ENCODE measurements at places on chromosomes 11 and 22.

DNA sequence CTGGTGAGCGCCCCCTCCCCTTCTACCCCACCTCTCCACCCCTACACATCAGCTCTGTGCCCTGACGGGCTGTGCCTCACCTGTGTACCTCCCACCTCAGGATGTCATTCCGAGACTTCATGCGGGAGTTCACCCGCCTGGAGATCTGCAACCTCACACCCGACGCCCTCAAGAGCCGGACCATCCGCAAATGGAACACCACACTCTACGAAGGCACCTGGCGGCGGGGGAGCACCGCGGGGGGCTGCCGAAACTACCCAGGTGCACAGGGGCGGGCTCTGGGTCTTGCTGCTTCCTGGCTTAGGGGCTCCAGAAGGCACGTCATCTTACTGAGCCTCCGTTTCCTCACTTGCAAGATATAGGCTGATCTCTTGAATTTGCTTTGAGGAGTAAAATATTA lies 6.8 kb downstream of the CAPN1 start:
- DNase-seq, result no peak

DNA sequence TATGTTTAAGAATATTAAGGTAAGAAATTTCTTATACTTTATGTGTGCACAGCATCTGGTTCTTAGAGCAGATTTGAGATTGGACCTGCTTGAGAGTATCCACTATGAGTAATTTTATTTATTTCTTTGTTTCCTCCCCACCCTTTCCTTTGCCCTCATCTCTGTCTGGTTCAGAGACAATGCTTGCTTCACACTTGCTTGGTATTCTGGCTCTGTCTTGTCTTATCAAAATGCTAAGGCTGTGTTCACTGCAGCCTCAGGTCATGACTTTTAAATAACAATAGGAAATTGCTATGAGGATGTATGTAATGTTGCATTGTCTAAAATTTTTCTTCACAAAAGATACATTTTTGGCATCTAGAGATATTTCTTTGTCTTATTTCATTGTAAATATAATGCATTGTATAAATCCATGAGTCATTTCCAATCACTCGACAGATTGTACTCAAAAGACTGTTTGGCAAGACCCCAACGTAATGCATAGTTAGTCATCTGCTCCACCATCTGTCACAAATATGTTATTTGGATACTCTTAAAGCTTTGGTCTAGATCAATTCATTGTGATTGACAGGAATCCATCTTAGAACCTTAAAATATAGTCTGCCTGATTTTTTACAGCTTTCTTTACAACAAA lies 395.7 kb downstream of the AASDHPPT start:
- peak; percentile 83 for DNase-seq

DNA sequence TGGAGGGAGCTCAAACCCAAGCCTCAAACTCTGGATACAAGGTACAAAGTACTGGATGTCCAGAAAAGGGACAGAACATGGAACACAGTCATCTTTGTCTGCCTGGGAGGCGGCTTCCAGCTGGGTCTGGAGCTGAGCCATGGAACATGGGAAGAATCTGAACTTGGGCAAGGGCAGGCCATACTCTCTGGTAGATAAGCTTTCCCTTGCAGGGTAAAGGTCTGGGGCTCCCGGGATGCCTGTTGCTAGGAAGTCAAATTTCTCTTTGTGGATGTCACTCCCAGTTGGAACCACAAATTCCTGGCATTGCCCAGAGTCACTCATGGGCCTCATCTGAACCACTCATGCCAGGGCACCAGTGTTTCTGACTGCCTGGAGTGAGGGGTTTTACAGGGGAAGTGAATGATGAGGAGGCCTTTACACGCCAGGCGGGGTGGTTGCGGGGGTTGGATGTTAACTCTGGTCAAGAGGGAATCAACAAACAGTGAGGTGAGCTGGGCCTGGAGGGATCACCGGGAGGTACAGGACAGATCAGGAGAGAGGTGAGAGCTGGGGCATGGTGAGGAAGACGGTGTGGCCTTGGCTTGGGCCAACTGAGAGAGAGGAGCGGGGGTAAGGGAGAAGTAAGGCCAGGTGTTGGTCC lies 5.7 kb downstream of the FTH1 start:
- DNase-seq, result peak; percentile 53

GRCh38 chr11:28922386-28922981 lies 814.3 kb downstream of the METTL15 start:
- DNase-seq, result peak; percentile 13

DNA sequence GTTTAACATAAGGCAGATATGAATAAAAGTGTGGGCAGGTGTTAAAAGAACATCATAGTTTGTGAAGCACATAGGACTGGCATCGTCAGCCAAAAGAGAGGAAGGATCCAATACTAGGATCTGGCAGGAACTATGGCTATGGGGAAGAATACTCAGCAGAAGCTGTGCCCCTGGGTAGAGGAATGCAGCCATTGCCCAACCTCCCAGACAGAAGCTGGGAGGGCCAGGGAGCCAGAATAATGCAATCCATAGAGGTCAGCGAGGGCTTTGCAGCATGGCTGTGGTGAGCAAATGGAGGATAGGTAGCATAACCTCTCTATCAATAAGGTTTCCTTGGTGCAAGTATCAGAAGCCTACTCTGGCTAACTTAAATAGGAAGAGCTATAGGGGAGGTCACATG lies 11.7 kb upstream of the CSTF3 start:
- peak; percentile 39 for DNase-seq

DNA sequence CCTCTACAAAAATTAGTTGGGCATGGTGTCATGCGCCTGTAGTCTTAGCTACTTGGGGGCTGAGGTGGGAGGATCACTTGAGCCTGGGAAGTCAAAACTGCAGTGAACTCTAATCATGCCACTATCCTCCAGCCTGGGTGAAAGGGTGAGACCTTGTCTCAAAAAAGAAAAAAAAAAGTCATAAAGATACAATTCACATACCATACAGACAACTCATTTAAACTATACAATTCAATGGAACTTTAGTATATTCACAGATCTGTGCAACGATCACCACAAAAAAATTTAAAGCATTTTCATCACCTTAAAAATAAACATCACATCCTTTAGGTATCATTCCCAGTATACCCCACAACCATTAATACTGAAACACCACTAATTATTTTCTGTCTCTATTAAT lies 201.2 kb downstream of the PGR start:
- DNase-seq, result no peak

DNA sequence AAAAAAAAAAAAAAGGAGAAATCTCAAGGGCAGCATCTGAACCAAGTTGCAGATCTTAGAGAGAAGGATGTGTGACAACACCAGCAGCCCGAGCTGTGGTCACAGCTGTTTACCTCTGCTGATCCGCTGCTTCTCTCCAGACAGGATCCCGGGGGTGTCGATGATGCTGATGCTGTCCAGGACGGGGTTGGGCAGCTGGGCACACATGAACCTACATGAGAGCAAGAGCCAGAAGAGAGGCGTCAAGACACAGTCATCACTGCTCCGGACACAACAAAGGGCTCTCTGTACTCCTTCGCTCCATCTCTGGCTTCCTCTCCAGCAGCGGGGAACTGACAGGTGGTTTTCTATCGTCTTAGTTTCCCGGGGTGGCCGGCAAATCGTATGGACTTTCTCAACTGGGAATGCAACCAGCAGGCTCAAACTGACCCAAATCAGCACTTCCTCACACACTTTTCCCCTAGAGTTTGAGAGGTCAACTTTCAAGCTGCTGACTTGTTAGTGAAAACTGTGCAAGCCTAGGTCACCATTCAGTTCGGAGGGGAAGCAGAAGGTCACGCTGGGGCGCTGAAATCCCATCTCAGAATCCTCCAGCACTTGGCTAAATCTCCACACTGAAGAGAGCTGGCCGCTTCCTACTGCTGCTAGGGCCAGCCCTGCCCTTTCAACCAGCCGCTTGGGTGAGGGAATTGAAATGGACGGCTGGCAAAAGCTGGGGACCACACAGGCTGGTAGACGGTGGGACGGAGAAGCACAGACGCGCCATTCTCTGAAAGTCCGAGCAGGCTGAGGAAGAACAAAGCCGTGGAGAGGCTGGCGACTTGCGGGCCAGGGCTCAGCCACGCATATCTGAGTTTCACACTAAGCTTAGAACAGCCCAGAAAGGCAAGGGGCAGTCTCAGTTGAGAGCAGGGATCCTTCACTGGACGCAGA lies 3.8 kb downstream of the EHD1 start:
- DNase-seq, result no peak

GRCh38 chr11:35098855-35099254 lies 40.1 kb upstream of the CD44 start:
- DNase-seq, result no peak

GRCh38 chr22:20810645-20811044 lies 36.7 kb downstream of the SERPIND1 start:
- no peak for DNase-seq

DNA sequence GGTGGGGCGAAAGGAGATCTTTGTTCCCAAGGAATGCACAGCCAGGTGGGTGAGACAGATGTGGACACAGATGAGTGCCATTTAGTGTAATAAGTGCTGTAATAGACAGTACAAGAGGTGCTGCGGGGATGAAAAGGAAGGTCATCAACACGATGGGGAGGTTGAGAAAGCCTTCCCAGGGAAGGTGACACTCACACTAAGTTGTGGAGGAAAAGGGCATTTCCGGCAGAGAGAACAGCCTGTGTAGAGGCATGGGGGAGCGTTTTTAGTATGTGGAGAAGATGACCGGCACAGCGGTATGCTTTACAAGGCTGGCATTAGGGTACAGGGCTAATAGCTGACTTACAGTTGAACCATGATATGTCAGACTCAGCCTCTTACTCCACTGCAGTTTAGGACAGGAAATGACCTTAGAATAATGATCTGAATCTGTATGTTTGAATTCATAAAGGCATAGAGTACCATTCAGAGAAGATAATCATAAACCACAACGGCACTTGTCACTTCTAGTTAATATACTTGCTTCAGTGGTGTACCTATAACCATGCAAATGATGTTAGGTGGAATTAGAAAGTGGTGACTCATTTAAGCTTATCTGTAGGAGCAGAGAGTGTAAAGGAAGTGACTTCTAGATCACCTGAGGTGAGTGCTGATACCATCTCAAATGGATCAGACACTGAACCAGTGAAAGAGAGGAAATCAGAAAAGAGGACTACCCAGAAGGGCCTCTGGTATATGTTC lies 60.6 kb downstream of the FAM83F start:
- no peak for DNase-seq

DNA sequence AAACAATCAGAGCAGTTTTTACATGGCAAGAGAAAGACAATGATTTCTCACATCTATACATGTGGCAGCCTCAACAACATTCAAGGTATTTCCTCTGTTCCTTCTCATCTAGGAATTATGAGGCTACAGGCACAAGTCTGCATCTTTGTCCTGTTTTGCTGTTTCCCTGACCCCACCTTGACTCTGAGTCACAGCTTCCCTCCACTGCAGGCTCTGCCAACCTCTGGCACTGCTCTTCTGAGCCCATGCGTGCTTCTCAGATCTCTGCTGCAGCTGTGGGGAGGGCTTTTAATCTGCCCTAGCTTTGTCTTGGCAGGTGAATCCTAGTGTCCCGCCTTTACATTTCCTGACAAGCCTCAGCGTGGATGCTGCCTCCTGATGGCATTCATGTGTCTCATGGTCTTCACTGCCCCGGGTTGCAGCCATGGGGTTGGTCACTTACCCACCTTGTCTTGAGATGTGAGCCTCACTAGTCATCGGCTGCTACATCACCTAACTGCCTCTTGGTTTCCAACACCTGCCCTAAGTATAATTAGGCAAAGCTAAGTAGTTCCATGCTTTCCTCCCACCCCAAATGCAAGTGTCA lies 578.5 kb downstream of the TBC1D22A start:
- DNase-seq, result peak; percentile 6

DNA sequence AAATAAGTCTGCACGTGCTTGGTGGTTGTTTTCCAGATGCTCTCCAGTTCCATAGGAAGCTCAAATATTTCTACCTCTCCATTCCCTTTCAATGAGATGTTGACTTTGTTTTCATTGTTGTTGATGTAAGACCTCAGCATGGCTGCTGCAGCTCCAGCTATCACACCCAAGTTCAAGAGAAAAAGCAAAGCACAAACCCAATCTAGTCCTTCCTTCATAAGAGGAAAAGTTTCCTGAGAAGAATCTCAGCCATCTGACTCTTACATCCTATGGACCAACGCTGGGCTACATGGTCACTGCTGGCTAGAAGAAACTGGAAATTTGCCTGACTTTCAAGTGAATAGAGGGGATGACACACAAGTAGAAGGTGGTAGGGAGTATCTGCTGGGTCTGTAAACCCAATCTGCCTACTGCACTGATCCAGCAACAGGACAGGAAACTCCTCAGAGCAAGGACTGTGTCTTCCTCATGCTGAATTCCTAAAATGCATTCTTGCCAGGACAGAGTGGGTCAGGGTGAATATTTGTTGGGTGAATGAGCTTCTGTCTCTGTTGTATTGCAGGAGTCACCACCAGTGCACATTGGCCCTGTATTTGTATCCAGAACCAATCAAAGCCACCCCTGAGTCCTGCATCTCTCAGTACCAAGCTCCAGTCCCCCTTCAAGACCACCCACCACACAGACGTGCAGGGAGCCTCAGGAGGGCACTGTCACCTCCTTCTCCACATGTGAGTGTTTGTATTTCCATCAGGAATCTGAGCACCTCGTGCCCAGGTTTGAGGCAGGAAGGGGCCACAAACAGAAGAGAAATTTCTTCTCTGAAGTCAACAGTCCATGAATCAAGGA lies 118.0 kb upstream of the IGLL5 start:
- no peak for DNase-seq

- DNase-seq, result no peak
These were observed 454.3 kb upstream of the KIRREL3 start for GRCh38 chr11:127454856-127455255.

DNA sequence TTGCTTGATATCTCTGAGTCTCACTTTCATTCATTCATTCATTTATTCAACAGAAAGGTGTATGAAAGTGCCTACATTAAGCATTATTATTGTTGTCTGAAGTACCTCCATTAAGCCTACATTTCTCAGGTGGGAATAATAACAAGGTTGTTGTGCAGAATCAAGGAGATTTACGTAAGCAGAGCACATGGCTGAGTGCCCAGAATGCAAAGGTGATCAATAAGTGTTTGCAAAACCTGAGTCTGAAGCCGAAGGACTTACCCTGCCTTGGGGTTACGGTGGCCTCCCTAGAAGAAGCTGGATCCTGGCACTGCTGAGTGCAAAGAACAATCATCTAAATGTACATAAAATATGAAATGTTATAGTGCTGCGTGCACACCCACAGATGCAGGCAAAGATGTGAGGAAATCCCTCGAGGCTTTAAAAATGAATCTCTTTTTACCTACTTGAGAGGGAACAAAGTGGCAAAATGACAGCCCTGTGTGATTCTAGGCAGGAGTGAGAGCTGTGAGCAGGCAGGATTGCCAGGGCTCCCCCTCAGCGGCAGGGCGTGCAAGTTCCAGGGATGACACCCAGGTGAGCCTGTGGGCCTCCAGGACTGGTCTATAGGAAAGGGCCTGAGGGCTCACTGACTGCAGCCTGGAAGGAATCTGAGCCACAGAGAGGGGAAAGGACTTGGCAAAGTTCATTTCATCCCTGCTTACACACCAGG lies 133.1 kb upstream of the TBCEL start:
- no peak for DNase-seq

- no peak for DNase-seq
These were observed 17.5 kb upstream of the TMEM191C start for GRCh38 chr22:21449531-21450319.

GRCh38 chr22:50348058-50348457 lies 4.9 kb downstream of the PPP6R2 start:
- no peak for DNase-seq

Measured in fibroblast of mammary gland (primary cell).